HEK293T (cell line): ENCODE measurements at places on chromosomes 7 and 10.
A peak's percentile ranks its signal among the peaks of the same experiment; 100 is the strongest.

- DNase-seq, result no peak
Measured at GRCh38 chr7:156842317-156842716, 50.7 kb downstream of the LMBR1 start.

GRCh38 chr7:153829525-153829924, 222.7 kb upstream of the DPP6 start:
- no peak for DNase-seq

DNA sequence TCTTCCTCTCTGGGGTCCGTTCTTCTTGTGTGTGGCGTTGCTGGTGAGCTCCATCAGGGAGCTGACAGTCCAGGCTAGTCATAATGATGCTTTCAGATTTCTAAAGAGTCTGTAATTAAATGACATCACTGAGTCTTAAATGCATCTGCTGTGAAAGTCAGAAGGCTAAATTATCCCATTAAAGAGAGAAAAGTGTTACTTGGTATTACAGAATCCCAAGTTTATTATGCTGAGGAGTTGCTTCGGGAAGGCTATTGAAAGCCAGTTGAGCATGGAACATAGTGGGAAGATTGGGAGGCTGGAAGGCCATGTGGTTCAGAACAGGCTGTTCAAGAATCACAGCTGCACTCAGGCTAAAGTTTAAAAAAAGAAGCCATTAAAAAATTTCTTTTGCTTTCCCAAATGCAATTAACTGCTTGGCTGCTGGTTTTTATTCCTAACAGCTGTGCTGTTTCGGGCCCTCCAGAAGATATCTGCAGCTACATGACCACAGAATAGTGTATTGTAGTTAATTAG, 342.6 kb upstream of the LRGUK start:
- DNase-seq, result no peak

GRCh38 chr7:88169717-88170320, 50.0 kb downstream of the SRI start:
- DNase-seq, result peak; percentile 14

- DNase-seq, result no peak
Measured at GRCh38 chr7:111088328-111088727, 2.6 kb upstream of the LRRN3 start.

GRCh38 chr7:37097276-37097675, 351.4 kb downstream of the ELMO1 start:
- DNase-seq, result no peak

GRCh38 chr10:32971536-32972091, 13.6 kb upstream of the ITGB1 start:
- no peak for DNase-seq
